ENCODE measurements at places on chromosomes 16 and 17. TPM values are rescaled to one million over a fixed set of nuclear protein-coding genes. Genes with fewer than 3 reads are reported as not detected.

GCSH gene
- total RNA-seq = 17.2 TPM

DNA sequence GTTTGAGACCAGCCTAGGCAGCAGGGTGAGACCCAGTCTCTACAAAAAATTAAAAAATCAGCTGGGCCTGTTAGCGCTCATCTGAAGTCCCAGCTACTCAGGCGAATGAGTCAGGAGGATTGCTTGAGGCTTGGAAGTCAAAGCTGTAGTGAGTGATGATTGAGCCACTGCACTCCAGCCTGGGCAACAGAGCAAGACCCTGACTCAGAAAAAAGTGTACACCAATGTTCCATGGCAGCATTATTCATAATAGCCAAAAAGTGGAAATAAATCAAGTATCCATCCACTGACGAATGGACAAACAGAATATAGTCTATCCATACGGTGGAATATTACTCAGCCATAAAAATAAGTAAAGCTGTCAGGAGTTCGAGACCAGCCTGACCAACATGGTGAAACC lies 2.6 kb downstream of the NMRAL1 start:
- DNase-seq = no peak

- no peak for DNase-seq
Measured at GRCh38 chr17:30347488-30347887, 13.6 kb upstream of the TMIGD1 start.

MYH2 gene
- total RNA-seq = not detected

IL34 gene
- 3.1 TPM for total RNA-seq

DNA sequence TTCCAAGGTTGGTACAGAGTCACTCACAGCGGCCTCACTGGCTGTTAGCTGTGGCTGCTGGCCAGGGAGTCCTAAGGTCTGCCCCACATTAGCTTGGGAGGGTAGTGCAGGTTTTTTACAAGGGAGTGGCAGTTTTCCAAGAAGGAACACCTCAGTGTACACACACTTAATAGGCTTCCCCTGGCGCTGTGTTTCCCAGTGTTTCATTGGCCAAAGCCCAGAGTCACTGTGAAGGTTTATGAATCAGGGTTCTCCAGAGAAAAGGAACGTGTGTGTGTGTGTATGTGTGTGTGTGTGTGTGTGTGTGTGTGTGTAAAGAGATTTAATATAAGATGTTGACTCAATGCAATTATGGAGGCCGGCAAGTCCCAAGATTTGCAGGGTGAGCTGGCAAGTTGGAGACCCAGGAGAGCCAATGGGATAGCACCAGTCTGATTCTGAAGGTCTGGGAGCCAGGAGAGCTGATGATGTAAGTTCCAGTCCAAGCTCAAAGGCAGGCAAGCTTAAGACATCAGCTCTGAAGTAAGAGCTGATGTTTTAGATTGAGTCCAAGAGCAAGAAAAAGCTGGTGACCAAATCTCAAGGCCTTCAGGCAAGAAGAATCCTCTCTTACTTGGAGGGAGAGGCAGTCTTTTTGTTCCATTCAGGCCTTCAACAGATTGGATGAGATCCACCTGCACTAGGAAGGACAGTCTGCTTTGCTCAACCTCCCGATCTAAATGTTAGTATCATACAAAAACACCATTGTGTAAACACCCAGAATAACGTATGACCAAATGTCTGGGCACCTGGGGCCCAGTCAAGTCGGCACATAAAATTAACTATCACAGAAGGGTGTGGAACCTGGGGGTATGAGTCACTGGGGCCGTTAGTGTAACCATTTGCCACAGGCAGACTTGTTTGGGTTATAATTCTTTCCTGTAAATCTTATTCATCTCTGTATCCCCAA lies 206.8 kb downstream of the PRKCA start:
- no peak for DNase-seq

DNA sequence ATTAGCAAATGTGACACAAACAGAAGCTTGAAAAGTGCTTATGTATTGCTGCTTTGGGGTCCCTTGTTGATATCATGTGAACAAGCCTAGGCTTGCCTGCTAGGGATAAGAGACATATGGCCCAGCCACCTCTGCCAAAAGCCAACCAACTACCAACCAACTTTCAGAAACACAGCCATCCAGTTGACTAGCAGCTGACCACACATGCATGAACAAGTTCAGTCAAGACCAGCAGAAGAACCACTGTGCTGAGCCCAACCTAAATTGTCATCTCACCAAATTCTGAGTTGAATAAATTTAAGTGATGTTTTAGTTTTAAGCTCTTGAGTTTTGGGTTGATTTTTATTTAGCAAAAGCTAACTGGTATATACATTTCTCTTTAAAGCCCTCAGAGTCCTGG lies 3.5 kb downstream of the ERN2 start:
- no peak for DNase-seq

ABCC12 gene
- total RNA-seq = not detected

KRT24 gene
- not detected for total RNA-seq

CYGB gene
- total RNA-seq = 7.0 TPM

- DNase-seq = no peak
Measured at GRCh38 chr17:81117672-81118198, 47.6 kb upstream of the PVALEF start.

PLEKHM1 gene
- total RNA-seq = 53.9 TPM

DNA sequence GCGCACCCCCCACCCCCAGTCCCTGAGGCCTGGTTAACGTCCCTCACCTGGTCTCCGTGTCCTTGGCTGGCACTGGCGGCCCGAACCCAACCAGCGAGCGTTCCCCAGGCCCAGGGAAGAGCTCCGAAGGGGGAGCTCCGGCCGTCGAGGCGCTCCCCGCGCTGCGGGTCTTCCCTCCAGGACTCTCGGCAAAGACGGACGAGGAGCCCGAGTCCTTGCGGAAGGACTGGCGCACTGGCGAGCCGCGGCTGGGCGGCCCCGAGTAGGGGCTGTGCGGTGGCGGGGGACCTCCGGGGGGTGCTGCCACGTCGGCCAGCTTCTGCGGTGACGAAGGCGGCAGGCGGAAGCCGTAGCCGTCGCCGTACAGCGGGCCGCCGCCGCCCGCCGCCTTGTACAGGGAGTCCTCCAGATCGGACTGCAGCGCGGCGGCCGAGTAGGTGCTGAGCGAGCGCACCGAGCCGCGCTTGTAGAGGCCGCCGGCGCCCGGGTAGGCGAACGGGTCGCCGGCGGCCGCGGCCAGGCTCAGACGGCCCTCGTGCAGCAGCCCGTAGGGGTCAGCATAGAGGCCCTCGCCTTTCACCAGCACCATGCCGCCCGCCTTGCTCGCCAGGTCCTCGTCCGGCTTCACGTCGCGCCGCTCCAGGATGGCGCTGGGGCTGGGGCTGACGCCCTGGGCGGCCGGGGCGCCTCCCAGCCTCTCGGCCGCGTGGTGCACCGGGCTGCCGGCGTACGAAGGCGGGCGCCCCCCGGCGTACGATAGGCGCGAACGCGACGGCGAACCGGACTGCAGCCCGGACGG lies 44.1 kb downstream of the SRCIN1 start:
- DNase-seq = no peak

DNA sequence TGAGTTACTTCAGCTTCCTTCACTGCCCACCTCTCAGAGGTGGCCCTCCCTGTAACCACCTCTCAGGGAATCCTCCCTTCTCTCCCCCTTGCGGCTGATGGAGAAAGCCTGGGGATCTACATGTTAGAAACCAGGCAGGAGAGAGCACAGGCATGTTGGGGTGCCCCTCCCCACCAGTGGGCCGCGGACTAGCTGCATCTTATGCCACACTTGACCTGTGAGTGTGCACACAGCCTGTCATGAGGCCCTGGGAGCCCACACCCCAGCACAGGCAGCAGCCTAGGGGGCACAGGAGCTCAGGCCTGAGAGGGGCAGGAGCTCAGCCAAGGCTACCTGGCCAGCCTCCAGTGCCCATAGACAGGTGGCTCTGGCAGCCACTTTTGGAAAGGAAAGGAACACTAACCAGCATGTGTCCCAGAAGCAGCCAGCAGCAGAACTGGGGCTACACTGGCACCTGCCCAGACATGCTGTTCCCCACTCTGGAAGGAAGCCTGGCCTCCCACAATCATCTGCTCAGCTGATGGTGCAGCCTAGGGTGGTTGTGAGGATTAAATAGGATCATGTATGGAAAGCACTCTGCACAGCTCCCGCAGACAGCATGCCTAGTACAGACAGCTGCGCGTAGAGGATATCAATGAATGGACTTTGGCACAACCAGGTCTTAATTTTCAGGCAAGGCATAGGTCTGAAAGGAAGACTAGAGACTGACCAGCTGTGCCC lies 60.5 kb downstream of the TMEM132E start:
- DNase-seq = no peak

HASPIN gene
- total RNA-seq = 6.3 TPM

DNA sequence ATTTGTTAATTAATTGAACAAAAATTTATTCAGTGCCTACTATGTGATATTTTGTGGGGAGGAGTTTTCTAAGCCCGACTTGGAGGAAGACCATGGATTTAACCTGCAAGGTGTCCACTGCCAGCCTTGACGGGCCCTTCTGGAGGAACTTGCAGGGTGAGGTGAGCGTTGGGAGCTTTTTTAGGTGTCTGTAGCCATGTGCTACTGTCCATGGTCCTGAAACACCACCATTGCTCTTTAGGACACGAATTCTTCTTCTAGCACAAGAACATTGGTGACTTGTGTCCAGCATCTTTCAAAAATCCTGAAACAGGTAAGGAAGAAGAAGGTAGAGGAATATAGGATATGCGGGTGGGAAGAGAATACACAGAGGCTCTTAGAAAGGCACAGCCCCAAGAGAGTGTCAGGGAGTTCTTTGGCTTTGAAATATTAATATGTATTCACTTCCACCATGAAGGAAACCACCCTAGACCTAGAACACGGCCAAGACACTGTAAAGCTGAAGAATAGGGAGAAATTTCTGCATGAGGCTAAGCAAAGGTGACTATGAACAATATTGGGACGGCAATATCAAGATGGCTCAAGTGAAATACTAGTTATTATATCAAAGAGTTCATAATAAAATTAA lies 27.9 kb upstream of the OR4D1 start:
- DNase-seq = peak; percentile 37

DNA sequence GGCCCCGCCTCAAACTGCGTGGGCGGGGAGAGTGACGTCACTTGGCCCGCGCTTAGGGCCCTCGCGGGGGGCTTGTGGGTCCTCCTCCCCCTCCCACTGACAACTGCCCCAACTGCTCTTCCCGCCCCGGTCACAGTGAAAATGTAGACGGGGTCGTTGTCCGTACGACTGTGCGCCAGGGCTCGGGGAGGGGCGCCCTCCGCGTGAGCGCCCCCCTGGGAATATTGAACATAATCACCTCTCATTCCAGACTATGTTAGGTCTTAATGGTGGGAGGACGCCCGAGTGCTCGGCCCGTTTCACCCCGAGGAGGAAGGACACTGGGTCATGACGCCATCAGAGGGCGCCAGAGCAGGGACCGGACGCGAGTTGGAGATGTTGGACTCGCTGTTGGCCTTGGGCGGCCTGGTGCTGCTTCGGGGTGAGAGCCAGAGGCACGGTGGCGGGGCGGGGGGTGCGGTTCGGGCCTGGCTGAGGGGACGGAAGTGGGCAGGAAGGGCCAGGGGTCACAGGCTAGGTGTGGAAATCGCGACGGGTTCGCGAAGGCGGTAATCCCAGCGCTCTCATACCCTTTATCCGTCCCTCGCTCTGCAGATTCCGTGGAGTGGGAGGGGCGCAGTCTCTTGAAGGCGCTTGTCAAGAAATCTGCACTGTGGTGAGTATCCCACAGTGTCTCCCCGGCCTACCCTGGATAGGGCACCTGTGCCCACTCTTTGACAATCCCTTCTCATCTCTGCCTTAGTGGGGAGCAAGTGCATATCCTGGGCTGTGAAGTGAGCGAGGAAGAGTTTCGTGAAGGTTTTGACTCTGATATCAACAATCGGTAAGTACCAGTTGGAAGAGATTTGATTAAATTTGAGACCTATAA lies at the start of gene ELP5:
Gene ELP5 (plus strand): TSS at position 40 of the 868 bp plus-strand sequence. CDS start 336 bp downstream, at position 376.
- DNase-seq = peak; percentile 73

GRCh38 chr17:79799174-79799537 lies 2.3 kb upstream of the CBX8 start:
- no peak for DNase-seq

PIPOX gene
- total RNA-seq = not detected

- no peak for DNase-seq
Measured at GRCh38 chr17:80453998-80454556, 22.3 kb downstream of the NPTX1 start.

- no peak for DNase-seq
Measured at GRCh38 chr17:4235372-4236279, 28.2 kb downstream of the ANKFY1 start.

PMP22 gene
- 271 TPM for total RNA-seq

DNA sequence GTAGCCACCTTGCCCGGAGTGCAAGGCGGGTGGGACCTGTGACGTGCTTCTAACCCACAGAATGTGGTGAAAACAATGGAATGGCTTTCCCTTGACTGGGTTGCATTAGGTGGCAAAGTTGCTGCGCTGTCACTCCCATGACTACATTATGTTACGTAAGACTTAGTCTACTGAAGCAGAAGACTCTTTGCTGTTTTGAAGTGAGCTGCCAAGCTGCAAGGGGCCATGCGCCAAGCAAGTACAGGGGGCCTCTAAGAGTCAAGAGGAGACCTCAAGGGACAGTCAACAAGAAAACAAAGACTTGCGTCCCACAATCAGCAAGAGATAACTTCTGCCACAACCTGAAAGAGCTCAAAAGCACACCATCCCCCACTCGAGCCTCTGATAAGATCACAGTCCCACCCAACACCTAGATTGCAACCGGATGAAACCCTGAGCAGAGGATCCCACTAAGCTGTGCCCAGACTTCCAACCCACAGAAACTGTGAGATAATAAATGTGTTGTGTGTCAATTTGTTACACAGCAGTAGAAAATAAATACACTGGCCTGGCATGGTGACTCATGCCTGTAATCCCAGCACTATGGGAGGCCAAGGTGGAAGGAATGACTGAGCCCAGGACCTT lies 16.5 kb downstream of the ANKRD11 start:
- DNase-seq = no peak

DNA sequence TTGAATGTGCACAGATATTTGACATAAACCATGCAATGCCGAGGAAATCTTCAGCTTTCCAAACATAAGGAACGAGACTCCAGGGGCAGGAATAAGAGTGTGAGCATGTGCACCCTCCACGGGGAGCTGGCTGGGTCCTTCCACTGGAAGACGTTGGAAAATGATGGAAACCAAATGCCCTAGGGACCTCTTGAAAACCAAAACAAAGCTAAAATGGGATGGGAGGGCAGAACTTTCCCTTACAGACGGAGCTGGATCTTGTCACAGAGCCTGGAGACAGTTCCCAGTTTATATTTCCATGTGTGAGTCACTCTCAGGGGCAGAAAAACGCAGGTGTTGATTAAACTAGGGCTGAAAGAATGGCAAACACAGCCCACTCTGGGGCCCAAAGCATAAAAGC lies 34.4 kb upstream of the DNAH17 start:
- DNase-seq = no peak
